ENCODE measurements at places on chromosomes 11 and 22.

DNA sequence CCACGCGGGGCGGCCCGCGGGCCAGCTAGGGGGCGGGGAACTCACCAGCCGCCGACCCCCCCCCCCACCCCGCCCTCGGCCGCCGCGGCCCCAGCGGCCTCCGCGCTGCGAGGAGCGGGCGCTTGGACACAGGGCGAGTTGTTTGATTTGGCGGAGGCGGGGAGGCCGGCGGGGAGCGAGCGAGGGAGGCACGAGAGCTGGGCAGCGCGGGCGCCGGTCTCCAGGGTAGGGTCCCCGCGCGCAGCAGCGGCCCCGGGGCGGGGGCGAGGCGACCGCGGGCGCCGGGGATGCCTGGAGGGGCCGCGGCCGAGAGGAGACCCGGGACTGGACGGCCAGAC is 64.4 kb downstream of the NAV2 start:
- DNase-seq: peak; percentile 74

DNA sequence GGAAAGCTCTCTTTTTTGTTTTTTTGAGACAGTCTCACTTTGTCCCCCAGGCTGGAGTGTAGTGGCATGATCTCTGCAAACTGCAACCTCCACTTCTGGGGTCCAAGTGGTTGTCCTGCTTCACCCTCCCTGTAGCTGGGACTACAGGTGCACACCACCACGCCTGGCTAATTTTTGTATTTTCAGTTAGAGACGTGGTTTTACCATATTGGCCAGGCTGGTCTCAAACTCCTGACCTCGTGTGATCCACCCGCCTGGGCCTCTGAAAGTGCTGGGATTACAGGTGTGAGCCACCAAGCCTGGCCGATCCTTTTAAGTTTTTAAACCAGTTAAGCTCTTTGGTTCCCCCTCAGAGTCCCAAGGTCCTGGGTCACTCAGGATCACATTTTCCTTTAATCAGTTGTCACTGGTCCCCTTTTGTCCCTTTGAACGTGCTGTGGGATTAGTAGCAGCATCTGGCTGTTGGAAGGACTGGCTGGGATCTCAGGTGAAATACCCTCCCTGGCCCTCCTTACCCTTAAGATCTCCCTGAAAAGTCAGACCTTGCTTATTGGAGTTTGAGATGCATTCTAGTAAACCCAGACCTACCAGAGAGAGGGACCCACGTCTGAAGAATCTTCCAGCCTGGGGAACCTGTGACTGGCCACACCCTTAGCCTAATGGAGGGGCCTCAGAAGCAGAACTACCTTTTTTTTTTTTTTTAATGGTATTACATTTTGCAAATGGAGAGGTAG is 8.1 kb downstream of the MALAT1 start:
- no peak for DNase-seq

DNA sequence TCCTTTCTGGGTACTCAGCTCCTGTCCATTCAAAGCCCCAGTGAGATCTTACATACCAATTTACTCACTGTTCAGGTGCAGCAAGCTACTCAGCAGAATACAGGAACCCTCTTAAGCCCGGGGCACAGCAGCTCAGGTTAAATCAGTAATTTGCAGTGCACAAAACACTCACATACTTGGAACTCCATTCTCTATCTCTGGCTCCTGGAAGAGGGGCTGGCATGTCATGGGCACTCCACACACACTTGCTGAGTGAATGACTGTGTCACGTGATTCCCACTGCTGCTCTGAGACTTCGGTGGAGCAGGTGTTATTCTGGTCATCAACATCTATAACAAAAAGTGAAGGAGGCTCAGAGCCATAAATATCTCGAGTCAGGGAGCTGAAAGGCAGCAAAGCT is 157.3 kb upstream of the BDNF start:
- no peak for DNase-seq

GRCh38 chr11:102166175-102167064 is 56.2 kb downstream of the YAP1 start:
- DNase-seq: no peak

DNA sequence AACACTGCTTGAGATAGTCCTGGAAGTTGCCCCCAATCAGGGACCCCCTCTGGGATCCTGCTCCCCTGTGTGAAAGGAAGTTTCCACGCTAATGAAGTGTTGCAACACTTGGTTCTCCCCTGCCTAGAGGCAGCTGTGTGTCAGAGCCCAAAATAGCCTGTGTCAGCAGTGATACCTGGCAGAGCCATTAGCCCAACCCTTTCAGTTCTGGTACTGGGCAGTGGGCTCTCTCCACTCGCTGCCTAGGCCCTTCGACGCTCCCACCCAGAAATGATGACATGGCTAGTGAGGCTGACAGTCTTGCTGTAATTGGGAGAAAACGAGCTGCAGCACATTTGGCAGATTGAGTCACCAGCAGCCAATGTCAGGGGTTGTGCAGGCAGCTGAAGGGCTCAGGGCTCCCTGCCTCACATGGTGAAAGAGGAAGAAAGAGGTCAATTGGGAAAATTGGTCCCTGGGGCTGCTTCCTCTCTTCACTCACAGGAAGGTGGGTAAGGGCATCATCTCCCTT is 1.4 kb upstream of the NXF1 start:
- DNase-seq: no peak

DNA sequence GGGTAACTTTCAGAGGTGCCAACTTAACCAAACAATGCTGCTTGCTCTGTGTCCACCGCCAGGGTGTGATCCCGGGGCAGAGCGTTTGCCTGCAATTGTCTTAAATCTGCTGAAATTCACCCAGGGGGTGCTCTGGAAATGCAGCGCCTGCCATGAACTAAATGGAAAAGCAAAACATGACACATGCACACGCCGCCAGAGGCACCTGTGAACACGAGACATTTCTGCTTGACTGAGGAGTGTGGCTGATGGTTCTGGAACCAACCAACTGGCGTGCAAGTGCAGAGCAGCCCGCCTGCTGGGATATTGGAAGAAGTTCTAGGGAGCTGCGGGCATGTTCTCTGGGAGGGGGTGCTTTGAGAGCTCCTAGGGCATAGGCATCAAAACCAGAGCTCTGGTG is 30.4 kb downstream of the DSCAML1 start:
- no peak for DNase-seq

DNA sequence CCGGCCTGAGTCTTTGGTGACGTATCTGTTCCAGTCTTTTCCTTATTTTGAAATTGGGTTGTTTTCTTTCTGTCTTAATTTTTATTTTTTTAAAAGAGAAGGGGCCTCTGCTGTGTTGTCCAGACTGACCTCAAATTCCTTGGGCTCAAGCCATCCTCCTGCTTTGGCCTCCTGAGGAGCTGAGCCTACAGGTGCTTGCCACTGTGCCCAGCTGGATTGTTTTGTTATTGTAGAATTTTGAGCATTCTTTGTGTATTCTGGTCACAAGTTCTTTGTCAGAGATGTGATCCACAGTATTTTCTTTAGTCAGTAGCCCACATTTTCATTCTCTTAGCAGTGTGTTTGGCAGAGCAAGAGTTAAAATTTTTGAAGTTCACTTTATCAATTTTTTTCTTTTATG is 100.1 kb downstream of the ATXN10 start:
- no peak for DNase-seq

- no peak for DNase-seq
Measured at GRCh38 chr22:20011123-20011992, 5.3 kb downstream of the ARVCF start.

DNA sequence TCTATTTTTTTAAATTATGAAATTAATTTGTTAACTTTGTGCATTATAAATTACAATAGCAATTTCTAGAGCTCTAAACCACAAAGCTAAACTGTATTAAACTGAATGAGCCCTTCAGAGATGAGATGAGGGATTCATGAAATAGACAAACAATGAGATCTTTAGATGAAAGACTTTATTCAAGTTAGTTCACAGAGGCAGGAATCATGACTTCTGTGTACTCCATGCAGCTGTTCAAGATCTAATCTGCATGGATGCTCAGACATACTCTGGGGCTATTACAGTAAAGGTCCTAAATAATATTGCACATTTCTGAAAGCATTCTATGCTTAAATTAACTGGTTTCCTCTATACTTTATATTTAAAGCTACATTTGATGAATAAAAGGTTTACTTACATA is 122.7 kb downstream of the FCHSD2 start:
- no peak for DNase-seq

DNA sequence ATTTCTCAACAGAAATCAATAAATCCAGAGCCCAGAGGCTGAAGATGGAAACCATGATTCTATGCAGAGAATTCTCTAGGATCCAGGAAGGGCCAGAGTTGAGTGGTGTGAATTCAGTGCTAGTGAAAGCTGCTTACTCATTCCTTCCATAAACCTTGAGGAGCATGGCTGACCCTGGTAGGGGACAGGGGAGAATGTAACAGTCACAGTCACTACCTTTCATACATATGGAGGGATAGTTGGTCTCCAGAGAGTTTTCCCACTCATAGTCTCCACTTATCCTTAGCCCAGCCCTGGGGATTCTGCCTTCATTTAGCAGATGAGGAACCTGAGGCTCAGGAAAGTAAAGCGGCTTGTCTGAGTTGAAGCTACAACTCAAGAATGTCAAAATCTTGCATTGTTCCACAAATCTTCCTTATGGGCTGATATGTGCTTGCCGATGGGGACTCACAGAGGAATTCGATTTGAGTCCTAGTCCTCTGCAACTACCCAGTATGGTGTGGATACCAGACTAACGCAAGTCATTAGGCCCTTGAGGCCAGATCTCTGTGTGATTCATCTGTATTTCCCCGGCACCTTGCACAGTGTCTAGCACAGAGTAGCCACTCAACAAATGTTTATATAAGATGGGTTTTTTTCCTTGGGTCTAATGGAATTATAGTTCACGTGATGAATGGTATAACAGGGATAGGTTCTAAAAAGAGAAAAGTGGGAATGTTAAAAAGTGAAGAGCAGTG is 3.7 kb upstream of the ANAPC15 start:
- no peak for DNase-seq
